Activated CD4-positive, alpha-beta T cell treated with anti-CD3 and anti-CD28 coated beads, Interleukin-2, amount 10 ng/mL, durations not matched to agents 7 days and 5 days (primary cell): ENCODE measurements at places on chromosomes 5 and 9. TPM values are rescaled to one million over a fixed set of nuclear protein-coding genes. Genes with fewer than 3 reads are reported as not detected.

DNA sequence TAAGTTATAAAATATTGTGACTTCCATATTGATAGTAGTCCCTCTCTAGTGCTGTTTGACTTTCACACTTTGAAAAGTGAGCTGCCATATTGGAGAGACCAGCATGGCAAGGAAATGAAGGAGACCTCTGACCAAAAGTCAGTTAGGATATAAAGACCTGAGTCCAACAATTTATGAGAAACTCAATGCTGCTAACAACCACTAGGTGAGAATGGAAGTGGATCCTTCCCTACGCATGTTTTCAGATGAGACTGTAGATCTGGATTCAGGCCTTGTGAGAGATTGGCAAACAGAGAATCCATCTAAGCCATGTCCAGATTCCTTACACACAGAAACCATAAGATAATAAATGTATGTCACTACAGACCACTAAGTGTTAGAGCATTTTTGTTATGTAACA, 81.6 kb downstream of the CTNND2 start:
- no peak for DNase-seq

GRCh38 chr9:92737216-92737606, 27.4 kb downstream of the BICD2 start:
- DNase-seq = no peak

DNA sequence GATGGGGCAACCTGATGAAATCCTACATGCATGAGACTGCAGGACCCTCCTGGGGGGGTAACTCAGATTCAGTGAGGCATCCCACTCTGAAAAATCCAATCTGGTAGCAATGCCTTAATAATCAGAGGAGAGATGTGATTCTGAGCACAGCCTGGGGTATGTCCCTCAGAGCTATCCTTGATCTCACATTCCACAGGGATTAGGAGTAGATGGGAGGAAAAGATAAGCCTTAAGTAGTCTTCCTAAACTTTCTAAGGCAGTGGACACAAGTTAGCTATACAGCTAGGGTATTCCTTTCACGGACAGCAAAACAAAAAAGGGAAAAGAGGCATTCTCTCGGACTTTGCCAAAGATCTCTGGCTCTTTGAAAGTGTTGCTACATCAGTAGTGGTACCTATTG, 3.9 kb upstream of the SPATA9 start:
- DNase-seq = no peak

DNA sequence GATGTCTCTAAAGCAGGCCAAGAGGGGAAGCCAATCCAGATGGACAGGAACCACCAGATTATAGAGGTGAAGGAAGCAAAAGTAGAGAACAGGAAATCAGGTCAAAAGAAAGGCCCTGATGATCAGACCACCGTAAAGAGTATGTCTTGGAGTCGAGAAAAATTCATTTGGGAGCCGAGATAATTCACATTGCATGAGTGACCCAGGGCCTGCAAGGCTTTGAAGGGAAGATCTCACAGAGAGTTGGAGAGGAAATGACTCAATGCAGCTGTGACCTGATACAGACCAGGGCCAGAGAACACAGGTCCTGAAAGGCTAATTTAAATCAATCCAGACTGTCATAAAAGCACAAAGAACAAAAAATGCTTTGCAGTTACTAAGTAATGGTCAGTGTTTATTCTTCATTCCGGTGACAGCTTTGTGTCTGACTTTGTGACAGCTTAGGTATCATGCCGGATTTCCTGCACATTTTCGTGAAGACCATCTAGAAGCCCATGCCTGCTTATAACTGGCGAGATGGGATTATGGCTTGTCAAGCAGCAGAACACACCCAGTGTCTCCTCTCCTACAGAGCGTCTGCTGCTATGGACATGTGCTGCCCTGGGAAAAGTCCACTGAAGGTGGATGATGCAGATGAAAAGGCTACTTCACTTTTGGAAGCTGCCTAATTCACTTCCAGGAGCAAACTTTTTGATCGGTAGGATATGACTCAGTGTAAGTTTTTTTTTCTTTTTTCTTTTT, 5.8 kb upstream of the ACTBL2 start:
- no peak for DNase-seq

- DNase-seq = no peak
Measured at GRCh38 chr9:5146241-5146640, 39.2 kb downstream of the INSL6 start.

DNA sequence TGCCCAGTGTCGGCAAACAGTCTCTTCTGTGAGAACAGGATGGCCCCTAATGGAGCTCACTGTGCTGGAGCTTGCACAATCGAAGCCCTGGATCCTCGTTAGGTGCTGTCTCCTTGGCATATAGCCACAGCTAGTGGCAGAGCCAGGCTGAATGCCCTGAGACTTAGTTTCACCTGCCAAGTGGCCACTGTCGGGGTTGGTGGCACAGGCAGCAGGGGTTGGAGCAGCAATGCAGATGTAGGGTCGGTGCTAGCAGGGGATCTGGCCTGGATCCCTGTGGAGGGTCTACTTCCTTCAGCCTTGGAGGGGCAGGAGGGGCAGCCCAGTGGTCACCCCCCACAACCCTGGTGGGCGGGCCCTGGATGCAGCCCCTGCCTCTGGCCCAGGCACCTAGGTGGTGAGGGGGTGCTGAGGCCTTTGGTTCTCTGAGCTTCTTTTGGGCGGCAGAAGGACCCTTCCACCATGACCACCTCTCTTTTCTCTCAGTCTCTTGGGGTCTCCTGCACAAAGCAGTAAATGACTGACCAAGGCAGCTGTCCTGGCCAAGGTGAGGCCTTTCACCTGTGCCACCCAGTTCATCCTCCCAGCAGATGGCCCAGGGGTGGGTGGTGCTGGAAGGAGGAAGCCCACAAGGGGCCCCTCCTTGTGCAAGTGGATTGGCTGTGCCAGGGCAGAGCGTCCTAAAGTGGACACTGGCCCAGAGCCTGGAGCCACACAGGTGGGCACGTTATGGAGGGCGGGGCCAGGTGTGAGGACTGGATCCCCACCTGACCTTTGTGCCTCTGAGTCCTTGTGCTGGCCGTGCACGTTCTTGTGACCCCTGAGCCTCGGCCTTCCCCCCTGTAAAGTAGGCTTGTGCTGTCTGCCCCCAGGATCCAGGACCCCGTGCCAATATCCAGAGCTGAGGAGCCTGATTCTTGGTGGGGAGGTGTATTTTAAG, 44.8 kb downstream of the PHF2 start:
- DNase-seq = no peak

DNA sequence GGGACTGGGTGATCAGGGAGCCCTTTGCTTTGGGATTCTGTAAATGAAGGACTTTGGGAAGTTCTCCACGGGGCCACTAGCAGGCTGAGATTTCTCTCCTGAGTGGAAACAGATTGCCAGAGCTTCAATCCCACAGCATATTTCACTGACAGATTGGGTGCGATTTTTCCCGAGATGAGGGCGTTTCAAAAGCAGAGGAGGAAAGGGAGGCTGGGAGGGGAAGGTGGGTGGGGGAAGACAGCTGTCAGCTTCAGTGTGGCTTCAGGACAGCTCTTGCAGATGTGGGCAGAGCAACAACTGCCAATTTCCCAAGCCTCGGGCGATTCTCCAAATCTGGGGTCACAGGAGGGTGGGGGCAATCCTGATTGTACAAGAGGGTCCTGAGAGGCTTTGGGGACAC, 258.5 kb upstream of the ADRA1B start:
- no peak for DNase-seq

LHX3 gene
- total RNA-seq = not detected
